ENCODE measurements at places on chromosomes 11 and 22.

- no peak for DNase-seq
These were observed 28.8 kb upstream of the EXPH5 start for GRCh38 chr11:108622341-108622740.

- DNase-seq = no peak
These were observed 95.9 kb downstream of the BLID start for GRCh38 chr11:122019908-122020694.

GRCh38 chr22:49015993-49016908 is 811.4 kb downstream of the BRD1 start:
- DNase-seq = no peak

GRCh38 chr11:107508201-107508857 is 50.7 kb upstream of the CWF19L2 start:
- no peak for DNase-seq

DNA sequence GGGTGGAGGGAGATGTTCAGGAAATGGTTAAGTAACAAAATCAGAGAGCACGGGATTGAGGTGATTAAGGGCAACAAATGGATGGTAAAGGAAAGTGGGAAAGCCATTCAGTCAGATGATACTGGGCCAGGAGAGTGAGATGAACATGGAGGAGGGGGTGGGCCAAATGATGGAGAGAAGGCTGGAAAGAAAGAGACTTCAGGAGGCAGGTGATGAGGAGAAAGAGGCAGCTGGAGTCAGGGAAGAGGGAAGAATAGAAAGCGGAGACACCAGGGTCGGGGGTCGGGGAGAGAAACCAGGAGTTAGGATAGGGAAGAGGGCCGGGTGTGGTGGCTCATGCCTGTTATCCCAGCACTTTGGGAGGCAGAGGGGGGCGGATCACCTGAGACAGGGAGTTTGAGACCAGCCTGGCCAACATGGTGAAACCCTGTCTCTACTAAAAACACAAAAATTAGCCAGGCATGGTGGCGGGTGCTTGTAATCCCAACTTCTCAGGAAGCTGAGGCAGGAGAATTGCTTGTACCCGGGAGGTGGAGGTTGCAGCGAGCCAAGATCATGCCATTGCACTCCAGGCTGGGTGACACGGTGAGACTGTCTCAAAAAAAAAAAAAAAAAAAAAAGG is 4.7 kb upstream of the KDM2A start:
- no peak for DNase-seq

DNA sequence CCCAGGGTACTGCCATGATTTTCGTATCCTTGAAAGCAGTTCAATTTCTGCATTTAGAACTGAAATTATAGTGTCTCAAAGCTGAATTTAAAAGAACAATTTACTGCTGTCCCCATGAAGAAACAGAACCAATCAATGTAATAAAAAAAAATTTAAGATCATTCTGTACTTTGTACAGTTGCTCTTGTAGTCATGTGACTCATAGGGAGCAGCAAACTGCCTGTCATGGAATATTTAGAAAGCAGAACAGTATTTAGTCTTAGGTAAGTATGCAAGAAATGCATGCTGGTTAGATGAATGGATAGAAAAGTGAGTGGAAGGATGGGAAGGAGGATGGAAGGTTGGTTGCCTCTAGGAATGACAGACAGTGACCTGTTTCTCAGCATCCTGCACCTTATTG is 450.9 kb downstream of the RAB38 start:
- DNase-seq = no peak

DNA sequence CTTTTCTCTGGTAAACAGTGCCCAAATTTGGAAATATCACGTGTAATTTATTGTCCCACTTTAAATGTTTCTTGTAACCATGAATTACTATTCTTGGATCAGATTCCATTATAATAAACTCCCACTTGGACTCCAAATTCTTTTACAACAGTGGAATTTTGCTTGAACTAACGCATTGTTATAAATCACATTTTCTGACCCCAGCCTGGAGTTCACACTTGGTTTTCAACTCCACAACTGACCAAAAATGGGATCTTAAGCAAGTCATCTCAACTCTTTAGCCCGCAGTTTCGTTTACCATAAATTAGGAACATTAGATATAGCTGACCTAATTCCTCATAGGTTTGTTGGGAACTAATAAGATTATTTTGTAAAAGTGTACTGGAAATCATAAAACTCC is 336.8 kb upstream of the NCAM1 start:
- no peak for DNase-seq

DNA sequence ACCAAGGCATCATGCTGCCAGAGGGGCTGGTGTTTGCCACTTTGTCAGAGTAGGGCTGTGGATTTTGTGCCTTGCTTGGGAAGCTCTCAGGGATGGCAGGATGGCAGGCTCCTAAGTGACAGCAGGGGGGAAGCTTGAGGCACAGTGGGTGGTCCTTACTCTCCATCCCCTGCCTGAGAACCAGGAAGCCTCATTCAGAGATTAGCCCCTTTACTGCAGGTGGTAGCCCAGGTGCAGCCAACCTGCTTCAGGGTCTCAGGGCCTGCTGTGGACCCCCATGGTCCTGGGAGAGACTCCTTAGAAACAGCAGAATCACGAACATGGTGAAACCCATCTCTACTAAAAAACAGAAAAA is 8.9 kb upstream of the ST3GAL4 start:
- DNase-seq = no peak

DNA sequence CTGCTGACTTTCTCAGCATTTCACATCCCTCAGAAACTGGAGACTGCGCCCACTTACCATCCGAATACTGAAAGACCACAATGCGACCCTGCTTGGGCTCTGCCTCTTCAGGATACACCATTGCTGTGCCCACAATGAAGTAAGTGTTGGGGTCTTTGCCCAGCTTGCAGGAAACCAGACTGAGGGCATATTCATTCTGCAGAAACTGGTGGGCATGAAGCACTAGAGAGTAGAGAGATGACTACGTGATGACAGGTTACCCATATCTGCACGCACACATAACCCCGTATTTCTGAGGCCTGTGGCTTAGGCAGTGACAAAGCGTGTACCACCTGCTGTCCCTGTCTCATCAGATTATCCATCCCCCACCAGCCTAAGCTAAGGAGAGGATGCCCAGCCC is 14.6 kb upstream of the VWCE start:
- DNase-seq = no peak

DNA sequence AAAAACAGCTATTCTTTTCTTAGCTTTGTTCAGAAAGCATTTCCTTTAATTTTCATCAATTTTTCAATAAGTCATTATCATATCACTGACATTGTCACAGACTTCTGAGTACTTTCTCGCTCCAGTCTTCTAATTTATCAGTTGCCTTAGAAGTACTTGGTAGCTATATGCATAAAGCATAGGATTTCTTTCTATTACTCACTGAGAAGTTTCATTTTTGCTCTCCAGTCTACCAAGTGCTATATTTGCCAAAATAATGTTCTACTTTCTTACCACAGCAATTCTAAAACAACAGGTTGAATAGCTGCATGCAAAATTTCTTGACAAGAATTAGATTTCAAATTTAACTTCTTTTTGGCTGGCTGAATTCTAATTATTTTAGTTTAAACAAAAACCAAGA is 116.3 kb downstream of the STK33 start:
- DNase-seq = no peak

DNA sequence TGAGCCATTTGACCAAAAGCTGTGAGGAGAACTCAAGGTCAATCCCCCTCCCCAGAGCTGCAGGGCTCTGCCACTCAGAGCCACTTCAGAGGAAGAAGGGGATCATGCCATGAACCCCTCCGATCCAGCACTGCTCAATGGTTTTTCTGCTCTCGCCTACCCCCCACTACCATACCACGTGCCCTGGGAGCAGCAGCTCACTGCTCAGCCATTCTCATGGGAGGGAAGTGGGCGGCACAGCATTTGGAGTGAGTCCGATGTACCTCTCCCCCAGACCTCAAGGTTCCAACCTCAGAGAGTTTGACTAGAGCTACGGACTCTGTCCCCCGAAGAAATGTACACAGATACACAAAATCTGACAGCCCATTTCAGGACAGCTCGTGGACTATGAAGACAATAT is 34.5 kb downstream of the AP1B1 start:
- DNase-seq = no peak

DNA sequence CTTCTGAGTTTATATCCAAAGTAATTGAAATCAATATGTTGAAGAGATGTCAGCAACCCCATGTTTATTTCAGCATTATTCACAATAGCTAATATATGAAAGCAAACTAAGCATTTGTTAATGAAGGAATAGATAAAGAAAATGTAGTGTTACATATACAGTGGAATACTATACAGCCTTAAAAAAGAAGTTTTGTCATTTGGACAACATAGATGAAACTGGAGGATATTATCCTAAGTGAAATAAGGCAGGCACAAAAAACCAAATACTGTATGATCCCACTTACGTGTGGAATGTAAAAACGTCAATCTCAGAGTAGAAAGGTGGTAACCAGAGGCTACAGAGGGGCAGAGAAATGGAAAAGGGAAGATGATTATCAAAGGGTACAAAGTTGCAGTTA is 10.2 kb downstream of the MRGPRX2 start:
- DNase-seq = no peak

Data from activated CD4-positive, alpha-beta T cell treated with anti-CD3 and anti-CD28 coated beads, Interleukin-2, amount 10 ng/mL, durations not matched to agents 7 days and 5 days (primary cell).